ENCODE measurements at places on chromosomes 1 and 21. TPM values are rescaled to one million over a fixed set of nuclear protein-coding genes. Genes with fewer than 3 reads are reported as not detected.

SLC19A2 gene
- 9.4 TPM for total RNA-seq

OR2T35 gene
- total RNA-seq: not detected

ZNF697 gene
- total RNA-seq: 5.6 TPM

PLEKHG5 gene
- 18.2 TPM for total RNA-seq

PADI3 gene
- not detected for total RNA-seq

PLA2G2A gene
- total RNA-seq: not detected

NTRK1 gene
- total RNA-seq: not detected

LCE2A gene
- total RNA-seq: not detected

KCNJ10 gene
- total RNA-seq: not detected

FMO3 gene
- total RNA-seq: 0.79 TPM

CLDN17 gene
- total RNA-seq: not detected

EFNA1 gene
- total RNA-seq: 1.2 TPM

RIT1 gene
- 61.7 TPM for total RNA-seq

GJA9 gene
- total RNA-seq: not detected

SPOCD1 gene
- total RNA-seq: 43.3 TPM

PLA2G2F gene
- not detected for total RNA-seq

RNF186 gene
- total RNA-seq: not detected

CFHR1 gene
- 0.12 TPM for total RNA-seq

NECTIN4 gene
- not detected for total RNA-seq

INSRR gene
- total RNA-seq: under 0.01 TPM

HRNR gene
- total RNA-seq: not detected

MRPL39 gene
- 31.0 TPM for total RNA-seq

EXTL1 gene
- 0.13 TPM for total RNA-seq

SIPA1L2 gene
- total RNA-seq: 6.2 TPM

S100A7 gene
- total RNA-seq: not detected

TCP10L gene
- 0.25 TPM for total RNA-seq

PPIAL4G gene
- total RNA-seq: 0.06 TPM

TEX38 gene
- total RNA-seq: not detected

HFM1 gene
- 0.13 TPM for total RNA-seq

TNNI3K gene
- 1.7 TPM for total RNA-seq

TRIM46 gene
- total RNA-seq: 4.2 TPM

TMEM82 gene
- not detected for total RNA-seq

CFAP107 gene
- total RNA-seq: not detected

UQCRHL gene
- total RNA-seq: 12.0 TPM

RGS8 gene
- total RNA-seq: under 0.01 TPM

SPATA21 gene
- not detected for total RNA-seq

PLEKHA6 gene
- 1.5 TPM for total RNA-seq

ODF2L gene
- total RNA-seq: 20.6 TPM

AJAP1 gene
- total RNA-seq: not detected

KRTAP11-1 gene
- not detected for total RNA-seq

SPRR2A gene
- not detected for total RNA-seq

KCNJ15 gene
- total RNA-seq: 0.12 TPM

UMODL1 gene
- not detected for total RNA-seq

SYNC gene
- total RNA-seq: 68.0 TPM
